Right hindlimb (tissue), 1 donor: ENCODE measurements at places on chromosomes 4 and X.
A peak's percentile ranks its signal among the peaks of the same experiment; 100 is the strongest.

DNA sequence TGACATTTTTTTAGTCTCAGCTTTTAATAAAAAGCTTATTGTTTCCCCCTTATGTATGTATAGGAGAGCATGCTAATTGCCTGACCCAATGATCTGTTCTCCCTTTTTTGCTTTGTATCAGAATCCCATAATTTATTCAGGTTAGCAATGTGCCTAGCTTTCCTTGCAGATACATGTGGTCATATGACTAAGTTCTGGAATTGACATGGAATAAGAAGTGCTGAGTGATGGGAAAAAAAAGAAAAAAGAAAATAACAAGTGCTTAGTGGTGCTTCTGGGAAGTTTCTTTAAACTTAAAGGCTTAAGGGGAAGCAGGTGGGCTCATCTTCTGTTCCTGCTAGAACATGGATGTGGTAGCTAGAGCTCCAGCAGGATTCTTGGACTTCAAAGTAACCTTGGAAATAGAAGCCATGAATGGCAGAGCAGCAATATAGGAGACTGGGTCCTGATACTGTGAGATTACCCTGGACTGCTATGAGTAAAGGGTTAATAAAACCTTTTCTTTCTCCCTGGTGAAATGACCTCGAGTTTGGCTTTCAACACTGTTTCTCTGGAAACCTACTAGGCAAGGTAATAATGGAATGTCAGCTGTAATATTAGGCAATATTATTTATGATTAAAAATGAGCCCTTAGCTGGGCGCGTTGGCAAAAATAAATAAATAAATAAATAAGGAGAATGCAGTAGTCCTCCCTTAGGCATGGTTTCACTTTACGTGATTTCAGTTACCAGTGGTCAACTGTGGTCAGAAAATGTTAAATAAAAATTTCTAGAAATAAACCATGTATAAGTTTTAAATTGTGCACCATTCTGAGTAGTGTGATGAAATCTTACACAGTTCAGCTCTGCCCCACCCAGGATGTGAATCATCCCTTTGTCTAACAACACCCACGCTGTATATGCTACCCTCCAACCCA lies 16.7 kb upstream of the RBM41 start:
- no peak for DNase-seq

DNA sequence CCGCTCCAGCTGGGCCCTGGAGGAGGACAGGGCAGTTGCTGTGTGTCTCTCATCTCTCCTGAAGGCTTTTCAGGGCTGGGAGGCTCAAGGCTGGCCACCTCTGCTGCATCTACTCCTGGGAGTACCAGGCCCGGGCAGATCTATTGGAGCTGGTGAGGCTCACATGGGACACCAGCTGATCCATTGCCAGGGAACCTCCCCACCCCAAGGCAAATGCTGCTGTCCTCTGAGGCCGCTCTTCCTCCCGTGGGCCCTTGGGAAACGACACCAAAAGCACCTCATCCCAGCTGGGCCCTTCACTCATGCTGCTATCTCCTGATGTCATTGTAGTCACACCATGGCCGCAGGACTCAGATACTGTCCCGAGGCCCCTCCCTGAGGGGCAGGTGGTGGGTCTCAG lies 3.6 kb downstream of the UBL4A start:
- DNase-seq = no peak

- DNase-seq = no peak
Measured at GRCh38 chr4:44194365-44194764, 254.2 kb downstream of the KCTD8 start.

DNA sequence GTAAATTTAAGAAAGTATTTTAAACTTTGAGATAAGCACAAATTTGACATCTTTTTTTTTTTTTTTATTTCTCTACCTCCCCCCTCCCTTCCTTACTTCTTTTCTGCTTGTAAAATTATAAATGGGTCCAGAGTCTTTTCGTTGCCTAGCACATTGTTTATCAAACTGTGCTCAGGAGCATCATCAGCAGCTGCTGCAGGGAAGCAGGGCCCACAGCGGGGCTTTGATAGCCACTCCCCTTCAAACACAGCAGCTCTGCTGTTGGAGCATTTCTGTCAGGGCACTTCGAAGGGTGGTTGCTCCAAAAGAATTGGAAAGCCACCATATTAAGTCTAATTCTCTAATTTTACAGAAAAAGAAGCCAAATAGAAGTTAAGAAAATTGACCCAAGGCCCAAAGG lies 588.3 kb downstream of the SPRY1 start:
- DNase-seq = no peak

GRCh38 chr4:151195801-151196200 lies 81.2 kb upstream of the PRSS48 start:
- no peak for DNase-seq

GRCh38 chr4:109729117-109729717 lies 653 bp downstream of the PLA2G12A start:
- DNase-seq = peak; percentile 44
